ENCODE measurements at places on chromosomes 1 and 21.

GRCh38 chr1:31423418-31423947 lies 10.5 kb downstream of the SERINC2 start:
- DNase-seq = peak; percentile 92

- no peak for DNase-seq
Observed at GRCh38 chr1:237471956-237472355, 418.8 kb downstream of the ZP4 start.

DNA sequence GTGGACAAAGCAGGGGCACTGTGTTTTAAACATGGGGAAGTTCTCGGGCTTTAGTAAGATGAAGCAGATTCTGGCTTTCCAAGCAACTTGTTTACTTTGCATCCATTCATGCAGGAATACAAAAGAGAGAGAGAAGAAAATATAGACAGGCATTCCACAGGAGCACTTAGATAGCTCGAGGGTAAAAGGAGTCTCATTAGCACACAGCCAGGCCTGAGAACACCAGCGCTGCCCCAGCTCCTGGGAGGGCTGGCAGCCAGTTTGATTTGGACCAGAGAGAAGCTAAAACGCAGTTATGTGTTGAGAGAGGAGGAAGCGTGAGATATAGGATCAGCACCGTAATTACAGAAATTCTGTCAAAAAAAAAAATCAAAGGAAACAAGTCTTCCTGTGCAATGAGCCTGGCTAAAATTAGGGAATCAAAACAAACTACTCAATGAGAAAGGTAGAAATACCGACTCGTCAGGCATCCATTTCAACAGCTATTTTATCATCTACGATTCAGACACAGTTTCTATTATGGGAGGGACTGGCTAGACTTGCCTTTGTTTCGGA lies 68.2 kb downstream of the CLSTN1 start:
- DNase-seq = no peak

GRCh38 chr1:51349862-51350261 lies 19.5 kb upstream of the TTC39A start:
- no peak for DNase-seq

DNA sequence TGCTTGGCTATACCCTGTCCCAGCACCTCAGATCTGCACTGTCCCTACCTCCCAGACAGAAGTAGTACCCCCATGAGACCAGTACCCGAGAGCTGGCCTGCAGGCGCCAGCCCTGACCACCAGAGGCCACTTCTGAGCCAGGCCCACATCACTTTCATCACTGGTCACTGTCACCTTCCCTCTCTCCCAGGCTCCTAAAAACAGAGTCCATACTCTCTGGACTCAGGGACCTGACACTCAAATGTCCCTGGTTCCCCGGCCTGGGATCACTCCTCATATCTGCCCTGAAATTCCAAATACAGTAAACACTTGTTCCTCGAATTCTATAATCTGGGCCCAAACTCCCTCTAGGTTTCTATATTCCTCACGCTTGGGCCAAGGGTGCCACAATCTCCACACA lies 18.7 kb downstream of the TMEM53 start:
- DNase-seq = no peak
